ENCODE measurements at places on chromosomes 6 and 20. TPM values are rescaled to one million over a fixed set of nuclear protein-coding genes. Genes with fewer than 3 reads are reported as not detected.

The HRH3 gene
- total RNA-seq, result not detected

DNA sequence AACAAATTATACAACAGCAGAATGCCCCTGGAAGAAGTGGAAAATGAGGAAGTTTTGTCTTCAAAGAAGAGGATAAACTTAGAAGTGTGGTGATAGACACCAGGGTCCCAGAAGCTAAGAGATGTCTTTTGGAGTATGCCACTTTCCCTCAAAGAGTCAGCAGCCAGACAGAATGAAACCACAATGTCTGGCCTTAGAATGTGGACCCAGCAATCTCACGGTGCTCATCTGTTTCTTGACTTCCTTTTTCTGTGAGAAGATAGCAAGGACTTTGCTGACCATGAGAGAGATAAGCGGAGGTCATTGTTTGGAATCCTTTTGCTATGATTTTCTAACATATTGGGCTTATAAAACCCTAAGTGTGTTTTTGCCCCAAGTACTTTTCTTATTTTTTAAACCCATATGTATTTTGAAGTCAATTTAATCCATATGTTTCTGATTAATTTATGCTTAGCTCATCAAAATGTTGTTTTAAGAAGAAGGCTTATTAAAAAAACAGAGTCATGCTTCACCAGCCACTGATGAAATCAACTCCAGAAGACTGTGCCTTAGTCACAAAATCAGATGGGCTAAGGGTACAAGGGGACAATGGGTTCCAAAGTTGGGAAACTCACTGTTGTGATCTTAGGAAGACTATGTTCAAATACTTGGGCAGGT lies 451.2 kb upstream of the JAG1 start:
- DNase-seq, result no peak

The RCAN2 gene
- total RNA-seq, result 8.0 TPM

GRCh38 chr6:112613410-112613809 lies 266.3 kb downstream of the RFPL4B start:
- DNase-seq, result no peak

GRCh38 chr6:90472716-90473115 lies 114.2 kb downstream of the MAP3K7 start:
- no peak for DNase-seq

DNA sequence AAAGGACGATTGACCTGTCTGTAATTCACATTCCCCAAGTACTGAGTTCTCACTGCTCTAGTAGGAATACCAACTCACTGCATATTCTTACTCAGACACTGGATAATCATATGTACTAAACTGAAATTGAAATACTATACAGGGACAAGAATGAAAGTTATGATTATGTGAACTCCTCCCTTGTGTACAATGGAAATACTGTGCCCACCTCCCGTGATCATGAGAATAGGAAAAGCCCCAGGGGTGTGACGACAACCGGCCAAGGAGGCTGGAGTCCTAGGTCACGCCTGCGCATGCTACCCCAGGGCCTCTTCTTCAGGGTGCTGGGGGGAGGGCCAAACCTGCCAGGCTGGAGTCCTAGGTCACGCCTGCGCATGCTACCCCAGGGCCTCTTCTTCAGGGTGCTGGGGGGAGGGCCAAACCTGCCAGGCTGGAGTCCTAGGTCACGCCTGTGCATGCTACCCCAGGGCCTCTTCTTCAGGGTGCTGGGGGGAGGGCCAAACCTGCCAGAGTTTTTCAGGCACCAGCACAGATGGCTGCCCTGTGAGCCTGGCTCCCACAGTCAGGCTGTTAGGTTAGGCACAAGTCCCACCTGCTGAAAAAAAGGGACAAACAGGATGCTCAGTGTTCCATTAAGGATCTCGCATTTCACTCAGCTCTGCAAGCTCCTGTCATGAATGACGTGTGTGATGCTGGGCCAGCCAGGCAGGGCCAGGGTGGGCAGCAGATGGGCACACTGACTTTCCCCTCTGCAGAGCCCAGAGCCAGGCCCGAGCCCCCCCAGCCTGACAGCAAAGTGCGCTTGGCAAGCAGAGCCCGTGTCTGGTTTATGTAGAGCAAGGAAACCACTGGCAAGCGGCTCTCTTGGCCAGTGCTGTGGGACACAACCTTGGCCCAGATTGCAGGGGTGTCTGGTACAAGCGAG lies 107.7 kb downstream of the FOXF2 start:
- DNase-seq, result no peak

The RPS21 gene
- total RNA-seq, result 1,887 TPM

The PSORS1C2 gene
- total RNA-seq, result not detected

The SSR1 gene
- total RNA-seq, result 94.4 TPM

The PCSK2 gene
- not detected for total RNA-seq

GRCh38 chr6:38034274-38034914 lies 214.9 kb downstream of the ZFAND3 start:
- DNase-seq, result peak; percentile 74

GRCh38 chr20:9015984-9016324 lies 52.9 kb upstream of the PLCB4 start:
- peak; percentile 44 for DNase-seq

- no peak for DNase-seq
These were observed 32.4 kb downstream of the VAPB start for GRCh38 chr20:58421497-58421850.

DNA sequence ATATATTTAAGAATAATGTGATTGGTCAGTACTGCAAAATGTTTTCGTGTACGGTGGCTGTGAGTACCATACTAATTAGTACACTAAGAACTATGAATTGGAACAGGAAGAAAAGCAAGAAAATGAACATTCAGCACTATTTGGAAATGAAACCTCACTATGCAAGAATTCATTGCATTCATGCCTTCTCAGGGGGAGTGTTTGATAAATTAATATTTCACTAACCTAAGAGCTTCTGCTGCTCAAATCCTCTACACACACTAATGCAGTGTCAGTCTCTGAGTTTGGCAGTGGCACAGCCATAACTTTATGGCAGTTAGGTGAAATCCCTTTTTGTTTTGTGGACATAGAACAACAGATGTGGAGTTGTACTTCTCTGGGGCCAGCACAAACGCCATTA lies 60.1 kb downstream of the SLC16A10 start:
- no peak for DNase-seq

The ARID1B gene
- total RNA-seq, result 47.7 TPM

- peak; percentile 48 for DNase-seq
These were observed 19.5 kb upstream of the UBE2J1 start for GRCh38 chr6:89371849-89372505.

GRCh38 chr20:18287546-18287914 lies 797 bp upstream of the ZNF133 start:
- no peak for DNase-seq

The EYS gene
- total RNA-seq, result 0.09 TPM

The TINAG gene
- total RNA-seq, result not detected

DNA sequence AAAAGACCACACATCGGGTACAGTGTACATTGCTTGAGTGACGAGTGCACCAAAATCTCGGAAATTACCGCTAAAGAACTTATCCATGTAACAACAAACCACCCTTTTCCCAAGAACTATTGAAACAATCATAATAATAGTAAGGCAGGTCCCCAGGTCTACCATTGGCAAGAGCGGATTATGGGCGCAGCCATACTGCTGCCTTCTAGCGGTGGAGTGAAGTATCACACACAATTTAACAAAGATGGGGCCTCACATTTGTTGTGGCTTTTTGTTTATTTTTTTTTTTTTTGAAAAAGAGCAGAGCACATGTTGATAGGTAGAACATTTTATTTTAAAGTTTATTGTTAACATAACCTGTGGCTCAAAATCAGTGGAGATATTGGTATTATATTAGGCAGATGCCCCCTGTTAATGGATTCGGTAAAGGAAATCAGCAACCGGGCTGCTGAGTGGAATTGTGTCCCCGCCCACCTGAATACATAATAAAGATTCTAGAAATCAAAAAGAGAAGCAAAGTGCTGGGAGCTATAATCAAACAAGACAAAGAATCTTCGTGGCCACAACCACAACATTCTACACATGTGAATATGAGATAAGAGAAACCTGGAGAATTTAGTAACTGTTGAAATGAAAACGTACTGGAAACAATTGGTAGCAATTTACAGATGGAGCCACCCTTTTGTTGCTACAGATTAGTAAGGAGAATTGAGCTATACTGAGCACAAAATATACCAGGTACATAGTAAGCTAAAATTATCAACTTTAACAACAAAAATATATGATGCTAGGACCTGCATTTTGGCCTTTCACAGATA lies 94.2 kb upstream of the EXOC2 start:
- DNase-seq, result no peak

GRCh38 chr6:42264162-42264851 lies 46.6 kb upstream of the MRPS10 start:
- DNase-seq, result no peak

DNA sequence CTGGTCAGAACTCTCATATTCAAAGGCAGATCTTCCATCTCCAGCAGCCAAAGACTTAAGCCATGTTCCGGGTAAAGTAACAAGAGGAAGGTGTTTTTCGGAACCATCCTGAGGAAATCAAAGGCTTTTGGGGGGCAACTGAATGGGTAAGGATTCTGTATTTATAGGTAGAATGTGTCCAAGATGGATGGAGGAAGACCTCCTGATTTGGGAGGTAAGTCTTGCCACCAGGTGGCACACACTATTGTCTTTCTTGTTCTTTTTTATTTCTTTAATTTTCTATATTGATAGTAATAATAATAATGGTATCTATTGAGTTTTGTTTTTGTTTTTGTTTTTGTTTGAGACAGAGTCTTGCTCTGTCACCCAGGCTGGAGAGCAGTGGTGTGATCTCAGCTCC lies 53.0 kb upstream of the UBR2 start:
- DNase-seq, result no peak

GRCh38 chr6:166751051-166751595 lies 124.1 kb upstream of the RPS6KA2 start:
- no peak for DNase-seq

The CRISP3 gene
- not detected for total RNA-seq

The OXT gene
- not detected for total RNA-seq

The TRIM27 gene
- 32.7 TPM for total RNA-seq

The BMP7 gene
- total RNA-seq, result not detected

DNA sequence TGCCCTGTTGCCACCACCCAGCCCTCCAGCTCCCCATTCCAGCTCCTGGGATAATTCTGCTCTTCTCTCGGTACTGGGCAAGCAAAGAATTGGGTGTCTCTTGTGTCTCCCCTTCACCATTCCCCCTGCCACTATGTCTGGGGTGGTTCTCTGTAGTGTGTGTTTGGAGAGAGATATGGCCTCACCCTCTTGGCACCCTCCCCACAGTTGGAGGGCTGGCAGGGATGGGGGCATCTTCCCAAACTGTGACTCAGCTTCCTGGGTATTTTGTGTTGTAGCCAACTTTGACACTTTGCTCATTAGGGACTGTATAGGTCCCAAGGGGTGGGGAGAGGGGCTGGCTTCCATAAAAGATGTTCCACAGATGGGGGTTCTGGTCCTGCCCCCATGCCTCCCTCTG lies 1.7 kb downstream of the TNXB start:
- peak; percentile 64 for DNase-seq

DNA sequence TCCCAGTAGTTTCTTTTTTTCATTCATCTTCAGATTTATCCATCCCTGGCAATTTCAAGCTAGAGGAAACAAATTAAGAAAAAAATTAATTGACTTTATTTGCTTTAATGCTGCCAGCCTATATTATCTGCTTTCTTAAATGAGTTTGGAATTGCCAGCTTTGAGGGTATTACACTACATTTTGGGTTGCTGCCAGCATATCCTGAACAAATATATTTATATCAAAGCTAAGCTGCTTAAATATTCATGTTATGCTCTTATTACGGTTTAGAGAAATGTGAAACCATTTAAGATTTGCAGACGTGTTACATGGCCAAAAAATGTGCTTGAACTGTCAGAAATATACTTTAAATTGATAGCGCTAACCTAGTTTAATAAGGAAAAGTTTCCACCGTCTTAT lies 59.7 kb downstream of the GRIK2 start:
- DNase-seq, result peak; percentile 17

- DNase-seq, result no peak
These were observed 75.8 kb downstream of the MYB start for GRCh38 chr6:135256866-135257265.

GRCh38 chr6:55675941-55676340 lies 96.9 kb upstream of the HMGCLL1 start:
- no peak for DNase-seq

GRCh38 chr20:54086507-54087039 lies 16.2 kb upstream of the BCAS1 start:
- peak; percentile 55 for DNase-seq

GRCh38 chr6:15386110-15386755 lies 140.4 kb downstream of the JARID2 start:
- DNase-seq, result no peak

DNA sequence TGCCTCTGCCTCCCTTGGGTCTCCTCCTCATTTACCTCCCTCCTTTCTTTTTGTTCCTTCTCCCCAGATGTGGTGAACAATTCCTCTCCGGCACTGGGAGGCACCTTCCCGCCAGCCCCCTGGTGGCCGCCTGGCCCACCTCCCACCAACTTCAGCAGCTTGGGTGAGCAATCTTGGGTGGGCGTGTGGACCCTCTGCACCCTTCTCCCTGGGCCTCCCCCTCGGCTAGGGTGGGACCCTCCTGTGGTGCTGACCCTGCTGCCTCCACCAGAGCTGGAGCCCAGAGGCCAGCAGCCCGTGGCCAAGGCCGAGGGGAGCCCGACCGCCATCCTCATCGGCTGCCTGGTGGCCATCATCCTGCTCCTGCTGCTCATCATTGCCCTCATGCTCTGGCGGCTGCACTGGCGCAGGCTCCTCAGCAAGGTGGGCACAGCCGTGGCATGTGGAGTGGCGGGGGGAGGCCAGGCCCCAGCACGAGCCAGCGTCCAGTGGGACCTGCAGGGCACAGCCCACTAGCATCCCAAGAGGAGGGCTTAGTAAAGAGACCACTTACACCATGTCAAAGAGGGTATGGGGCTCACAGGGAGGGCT lies 8.8 kb downstream of the DDR1 start:
- DNase-seq, result no peak

GRCh38 chr6:114119056-114119455 lies 148.1 kb upstream of the HDAC2 start:
- DNase-seq, result no peak

DNA sequence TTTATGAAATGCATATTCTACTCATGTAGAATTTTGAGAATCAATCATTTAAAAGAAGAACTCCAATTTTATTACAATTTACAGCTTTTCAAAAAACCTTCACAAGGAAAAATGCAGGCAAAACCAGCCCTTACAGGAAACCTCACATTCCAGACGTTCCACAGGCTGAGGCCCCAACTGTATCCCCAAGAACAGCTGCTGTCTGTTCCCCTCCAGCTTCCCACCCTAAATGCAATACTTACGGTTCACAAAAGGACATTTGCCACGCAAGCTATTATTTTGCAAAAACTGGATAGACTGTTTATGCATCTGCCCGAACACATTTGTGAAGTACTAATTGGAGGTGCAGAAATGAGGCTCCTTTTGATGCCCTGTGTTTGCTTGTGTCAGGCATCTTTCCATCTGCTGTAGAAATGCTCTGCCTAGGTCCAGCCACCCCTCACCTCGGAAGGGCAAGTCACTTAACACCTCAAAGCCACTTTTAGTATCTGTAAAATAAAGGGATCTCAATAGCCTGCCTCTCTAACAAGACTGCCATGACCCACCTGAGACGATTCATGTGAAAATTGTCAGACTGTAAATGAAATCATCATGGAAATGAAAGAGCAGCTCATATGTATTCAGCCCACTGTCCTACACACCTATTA lies 26.5 kb downstream of the PDE10A start:
- peak; percentile 54 for DNase-seq

- DNase-seq, result peak; percentile 91
These were observed 39.2 kb downstream of the ZMYND8 start for GRCh38 chr20:47317127-47317895.

GRCh38 chr6:98636941-98637340 lies 197.4 kb upstream of the POU3F2 start:
- no peak for DNase-seq

Data from fibroblast of the aortic adventitia (primary cell).